Stimulated activated CD4-positive, alpha-beta T cell treated with anti-CD3 and anti-CD28 coated beads, TNF-alpha, amount 100 ng/mL, for 1 hour (primary cell): ENCODE measurements at places on chromosomes 6 and 20.

DNA sequence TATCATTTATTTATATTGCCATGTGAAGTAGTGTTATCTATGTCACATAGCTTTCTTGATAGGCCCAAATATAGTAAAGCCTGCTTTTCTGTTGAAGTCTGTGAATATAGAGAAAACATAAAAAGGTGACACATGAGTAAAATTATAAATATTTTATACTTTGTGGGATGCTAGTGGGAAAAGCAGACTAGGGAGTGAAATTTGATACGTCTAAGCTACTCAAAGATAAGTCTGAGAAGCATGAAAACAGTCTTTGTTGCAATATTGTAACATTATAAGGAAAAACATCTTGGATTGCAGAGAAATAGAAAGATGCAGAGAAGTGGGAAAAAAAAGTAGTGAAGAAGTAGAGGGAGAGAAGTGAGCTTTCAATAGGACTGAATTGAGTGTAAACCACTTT, 75.4 kb downstream of the ZNF292 start:
- DNase-seq, result no peak

- no peak for DNase-seq
Measured at GRCh38 chr6:25623879-25624278, 28.1 kb upstream of the SCGN start.

DNA sequence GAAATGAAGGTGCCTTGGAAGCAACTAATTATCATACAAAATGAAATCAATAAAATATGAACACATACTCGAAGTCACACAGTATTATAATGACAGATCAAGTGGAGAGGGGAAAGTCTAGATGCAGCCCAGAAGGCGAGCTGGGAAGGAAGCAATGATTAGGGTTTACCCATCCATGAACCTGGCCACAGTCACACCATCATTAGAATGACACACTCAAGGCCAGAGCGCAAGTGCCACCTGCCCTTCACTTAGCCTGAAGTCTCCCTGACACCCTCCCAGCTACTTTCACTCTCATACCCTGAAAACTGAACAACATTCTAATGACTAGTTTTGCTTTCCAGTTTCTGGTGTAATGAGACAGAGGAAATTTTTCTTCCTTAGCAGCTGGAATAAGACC, 302.8 kb upstream of the JARID2 start:
- no peak for DNase-seq

GRCh38 chr6:81875782-81876293, 123.4 kb upstream of the TENT5A start:
- no peak for DNase-seq

DNA sequence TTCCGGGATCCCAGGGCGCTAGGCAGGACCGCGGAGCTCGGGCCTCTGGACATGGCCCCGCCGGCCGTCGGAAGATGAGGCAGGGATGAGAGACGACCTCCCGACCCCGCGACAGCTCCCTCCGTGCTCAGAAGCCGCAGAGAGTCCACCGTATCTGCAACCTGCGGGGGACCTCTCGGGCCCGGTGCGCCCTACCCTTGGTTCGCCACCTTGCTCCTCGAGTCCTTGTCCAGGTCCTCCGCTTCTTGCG, 301 bp downstream of the PPP1R3D start:
- no peak for DNase-seq

GRCh38 chr6:16840291-16840690, 79.0 kb upstream of the ATXN1 start:
- no peak for DNase-seq

DNA sequence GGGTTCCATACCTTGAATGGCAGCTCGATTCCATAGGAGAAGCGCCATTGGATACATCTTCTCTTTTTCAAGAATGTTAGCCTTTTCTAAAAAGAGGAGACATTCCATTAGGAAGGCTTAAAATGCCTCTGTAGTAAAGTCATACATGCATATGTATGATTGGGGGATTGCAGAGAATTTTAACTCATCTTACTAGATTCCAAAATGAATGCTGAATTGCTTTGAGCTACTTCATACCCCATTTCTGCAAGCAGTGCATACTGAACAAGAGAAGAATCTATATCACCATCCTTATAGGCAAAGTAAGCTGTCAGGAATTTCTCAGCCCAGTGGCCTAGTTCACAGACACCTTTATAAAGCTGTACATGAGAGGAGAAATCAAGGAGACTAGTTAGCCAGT, 80.3 kb downstream of the NDUFAF5 start:
- no peak for DNase-seq

DNA sequence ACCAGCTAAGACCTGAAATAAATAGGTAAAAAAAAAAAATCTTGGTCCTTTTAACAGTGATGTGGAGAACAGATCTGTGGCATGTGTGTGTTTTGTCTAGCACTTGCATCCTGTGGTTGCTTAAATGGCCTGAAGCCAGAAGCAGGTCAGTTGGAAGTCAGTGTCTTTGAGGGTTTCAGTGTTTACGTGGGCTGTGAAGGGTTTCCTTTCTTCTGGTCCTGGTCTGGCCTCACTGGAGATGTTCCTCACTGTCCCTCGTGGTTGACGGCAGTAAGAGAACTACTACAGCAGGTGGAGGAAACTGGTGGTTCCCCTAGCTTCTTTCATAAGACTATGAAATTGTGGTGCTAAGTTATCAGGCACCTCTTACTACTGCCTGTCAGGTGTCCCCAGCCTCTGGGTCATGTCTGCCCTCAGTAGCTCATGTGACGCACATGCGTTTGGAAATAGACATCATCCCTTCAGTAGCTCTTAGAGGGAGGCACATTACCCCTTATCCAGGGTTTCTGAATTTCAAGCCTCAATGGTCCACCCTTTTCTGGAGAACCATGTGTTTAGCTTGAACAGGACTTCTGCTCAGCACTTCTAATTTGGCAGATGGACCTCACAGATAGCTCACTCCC, 59.4 kb upstream of the SCP2D1 start:
- DNase-seq, result no peak

GRCh38 chr6:147802459-147802858, 294.0 kb downstream of the SAMD5 start:
- DNase-seq, result no peak

GRCh38 chr20:17795501-17796071, 95.8 kb downstream of the BANF2 start:
- DNase-seq, result no peak

GRCh38 chr20:52785679-52786078, 186.5 kb upstream of the TSHZ2 start:
- DNase-seq, result no peak

- DNase-seq, result no peak
Measured at GRCh38 chr6:163748036-163748435, 333.5 kb downstream of the QKI start.

- no peak for DNase-seq
Measured at GRCh38 chr6:40997234-40997957, 41.6 kb downstream of the UNC5CL start.

DNA sequence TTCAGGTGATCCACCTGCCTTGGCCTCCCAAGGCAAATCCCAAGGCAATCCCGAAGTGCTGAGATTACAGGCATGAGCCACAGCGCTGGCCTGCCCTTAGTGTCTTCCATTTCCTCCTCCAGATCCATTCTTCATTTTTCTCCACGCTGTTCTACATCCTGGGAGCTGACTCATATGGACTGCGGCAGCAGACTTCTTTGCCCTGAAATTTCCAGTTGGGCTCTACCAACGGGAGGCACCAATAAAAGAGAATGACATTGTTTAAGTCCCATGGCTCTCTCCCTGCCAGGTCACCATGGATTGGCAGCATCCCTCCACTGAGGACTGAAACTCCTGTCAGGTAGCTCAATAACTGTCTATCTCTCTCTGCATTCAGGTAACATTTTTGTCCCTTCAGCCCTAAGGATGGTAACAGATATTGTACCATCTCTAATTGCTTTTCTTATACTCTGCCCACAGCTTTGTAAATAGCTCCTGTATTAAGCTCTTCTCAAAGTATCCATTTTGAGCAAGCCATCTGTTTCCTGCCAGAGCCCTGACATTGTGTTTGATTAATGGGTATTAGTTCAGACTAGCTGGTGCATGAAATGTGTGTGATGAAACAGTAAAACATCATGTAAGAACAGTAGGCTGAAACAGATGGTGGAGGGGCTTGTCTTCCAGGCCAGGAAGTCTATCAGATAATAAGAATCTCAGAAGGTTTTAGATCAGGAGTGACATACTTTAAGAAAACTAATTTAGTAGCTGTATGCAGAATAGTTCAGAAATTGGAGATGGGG, 3.6 kb downstream of the TBCC start:
- no peak for DNase-seq

DNA sequence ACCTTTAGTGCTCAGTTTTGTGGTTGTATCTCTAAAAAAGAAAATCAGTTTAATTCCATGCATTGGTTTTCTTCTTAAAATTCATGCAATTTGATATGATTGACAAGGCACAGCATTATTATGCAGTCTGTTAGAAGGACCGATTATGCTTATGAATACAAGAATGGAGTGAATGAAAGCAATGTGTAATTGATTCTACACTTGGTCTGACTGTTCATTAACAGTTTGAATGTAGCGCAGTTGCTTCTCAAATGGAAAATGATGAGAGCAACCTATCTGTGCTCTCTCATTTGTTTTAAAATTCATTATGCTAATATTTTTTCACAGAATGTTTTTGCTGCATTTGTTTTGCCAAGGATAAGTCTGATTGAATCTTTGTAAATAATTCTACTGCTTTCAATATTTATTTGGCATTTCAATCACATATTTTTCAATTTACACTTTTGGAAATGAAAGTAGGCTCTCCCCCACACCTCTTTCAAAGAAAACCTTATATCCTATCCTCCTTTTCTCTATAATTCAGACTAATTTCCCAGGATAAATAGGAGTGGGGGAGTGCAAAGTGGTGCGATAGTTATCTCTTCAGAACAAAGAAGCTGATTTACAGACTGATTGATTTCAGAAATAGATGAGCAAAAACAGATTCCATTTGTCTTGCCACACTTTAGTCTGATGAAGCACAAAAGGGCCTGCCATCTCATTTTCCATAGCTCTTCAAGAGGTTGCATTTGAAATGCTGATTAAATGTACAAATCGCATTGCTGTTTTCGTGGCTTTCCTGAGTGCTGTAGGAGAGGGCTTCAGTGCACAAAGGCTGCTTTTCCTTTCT, 885.3 kb upstream of the FLRT3 start:
- DNase-seq, result no peak

- no peak for DNase-seq
Measured at GRCh38 chr6:39078695-39079094, 30.1 kb downstream of the GLP1R start.

DNA sequence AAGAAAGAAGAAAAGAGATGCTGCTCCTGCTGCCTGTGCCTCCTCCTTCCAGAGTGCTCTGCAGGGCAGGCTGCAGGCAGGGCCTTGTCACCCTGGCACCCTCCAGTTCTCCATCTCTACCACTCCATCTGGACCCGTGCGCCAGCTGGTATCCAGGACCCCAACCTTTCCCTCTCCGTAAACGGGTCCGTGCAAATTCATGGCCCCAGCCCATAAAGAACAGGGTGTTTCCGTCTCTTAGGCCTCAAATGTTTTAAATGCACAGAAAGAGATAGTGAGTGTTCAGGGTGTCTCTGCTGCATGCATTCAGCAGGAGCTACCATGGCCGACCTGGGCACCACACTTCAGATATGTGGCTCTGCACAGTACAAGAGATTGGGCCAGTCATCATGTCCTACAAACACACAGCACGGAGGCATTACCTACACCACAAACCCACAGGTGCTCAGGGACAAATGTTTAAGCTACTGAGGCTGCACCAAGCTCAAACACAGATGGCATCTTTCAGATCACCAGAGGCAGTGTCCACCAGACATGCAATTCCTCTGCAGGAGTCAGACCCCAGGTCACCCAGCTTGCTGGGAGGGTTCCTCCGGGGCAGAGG, 258.1 kb downstream of the DLL1 start:
- no peak for DNase-seq

DNA sequence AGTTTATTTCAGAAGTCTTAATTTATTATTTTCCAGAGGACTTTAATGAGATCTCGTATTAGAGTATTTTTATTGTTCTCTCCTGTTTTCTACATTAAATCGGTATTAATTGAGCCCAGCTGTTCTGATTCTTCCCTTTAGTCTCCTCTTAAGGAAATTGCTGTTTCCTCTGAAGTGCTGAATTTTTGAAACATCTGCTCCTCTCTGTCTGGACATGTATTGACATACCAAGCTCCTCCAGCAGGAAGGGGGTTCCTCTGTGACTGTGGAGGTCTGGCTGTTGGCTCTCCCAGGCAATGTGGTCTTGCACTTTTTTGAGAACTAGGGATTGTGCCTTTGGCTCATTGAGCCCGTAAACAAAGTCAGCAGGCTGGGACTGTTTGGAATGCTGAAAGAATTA, 74.9 kb downstream of the MAP3K4 start:
- DNase-seq, result no peak

DNA sequence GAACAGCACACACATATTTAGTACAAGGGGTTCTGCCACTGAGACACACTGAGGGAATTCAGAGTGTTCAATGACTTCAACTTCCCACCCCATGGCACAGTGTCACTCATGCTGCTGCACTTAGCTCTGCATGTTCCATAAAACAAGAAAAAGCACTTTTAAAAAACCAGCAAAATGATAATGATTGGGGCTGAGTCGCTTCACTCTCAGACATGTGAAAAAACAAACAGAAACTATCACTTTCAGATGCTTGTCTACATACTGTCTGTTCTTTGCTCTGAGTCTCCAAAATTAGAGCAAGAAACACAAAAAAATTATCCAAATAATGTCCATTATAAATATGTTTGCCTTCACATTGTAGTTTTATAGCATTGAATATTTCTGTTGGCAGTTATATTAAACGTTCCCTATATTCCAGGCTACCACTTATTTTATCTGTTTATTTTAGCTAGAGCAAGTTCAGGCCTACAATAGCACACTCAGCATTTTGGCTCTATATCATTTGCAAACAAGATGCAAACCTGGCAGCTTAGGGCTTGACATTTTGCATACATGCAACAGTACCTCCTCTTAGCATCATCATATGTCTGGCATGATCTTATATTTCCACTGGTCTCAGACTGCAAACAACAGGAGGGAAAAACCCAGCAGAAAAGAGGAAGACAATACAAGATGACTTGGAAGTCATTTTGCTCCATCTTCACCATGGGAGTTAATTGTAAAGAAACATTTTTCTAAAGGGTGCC, 398.8 kb downstream of the HACE1 start:
- no peak for DNase-seq

DNA sequence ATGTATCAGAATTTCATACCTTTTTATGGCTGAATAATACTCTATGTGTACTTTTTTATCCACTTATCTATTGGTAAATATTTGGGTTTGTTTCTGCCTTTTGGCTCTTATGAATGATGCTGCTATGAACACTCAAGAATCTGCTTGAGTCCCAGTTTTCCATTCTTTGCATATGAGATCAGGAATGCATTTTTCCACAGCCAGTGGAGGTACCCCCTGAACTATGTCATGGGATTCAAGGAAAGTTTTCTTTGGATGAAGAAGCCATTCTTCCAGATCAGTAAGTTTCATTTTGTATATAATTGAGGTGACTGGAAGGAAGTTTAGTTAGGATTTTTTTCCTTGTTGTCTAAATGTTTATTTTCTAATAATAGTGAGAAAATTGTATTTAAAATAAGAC, 40.9 kb downstream of the NKX2-4 start:
- no peak for DNase-seq

- DNase-seq, result no peak
Measured at GRCh38 chr20:1616858-1617434, 2.9 kb downstream of the SIRPB1 start.
